Left ventricle myocardium superior (tissue), 1 donor: ENCODE measurements at places on chromosomes 12 and 14.

GRCh38 chr12:8584004-8584403, 28.7 kb downstream of the AICDA start:
- no peak for DNase-seq

DNA sequence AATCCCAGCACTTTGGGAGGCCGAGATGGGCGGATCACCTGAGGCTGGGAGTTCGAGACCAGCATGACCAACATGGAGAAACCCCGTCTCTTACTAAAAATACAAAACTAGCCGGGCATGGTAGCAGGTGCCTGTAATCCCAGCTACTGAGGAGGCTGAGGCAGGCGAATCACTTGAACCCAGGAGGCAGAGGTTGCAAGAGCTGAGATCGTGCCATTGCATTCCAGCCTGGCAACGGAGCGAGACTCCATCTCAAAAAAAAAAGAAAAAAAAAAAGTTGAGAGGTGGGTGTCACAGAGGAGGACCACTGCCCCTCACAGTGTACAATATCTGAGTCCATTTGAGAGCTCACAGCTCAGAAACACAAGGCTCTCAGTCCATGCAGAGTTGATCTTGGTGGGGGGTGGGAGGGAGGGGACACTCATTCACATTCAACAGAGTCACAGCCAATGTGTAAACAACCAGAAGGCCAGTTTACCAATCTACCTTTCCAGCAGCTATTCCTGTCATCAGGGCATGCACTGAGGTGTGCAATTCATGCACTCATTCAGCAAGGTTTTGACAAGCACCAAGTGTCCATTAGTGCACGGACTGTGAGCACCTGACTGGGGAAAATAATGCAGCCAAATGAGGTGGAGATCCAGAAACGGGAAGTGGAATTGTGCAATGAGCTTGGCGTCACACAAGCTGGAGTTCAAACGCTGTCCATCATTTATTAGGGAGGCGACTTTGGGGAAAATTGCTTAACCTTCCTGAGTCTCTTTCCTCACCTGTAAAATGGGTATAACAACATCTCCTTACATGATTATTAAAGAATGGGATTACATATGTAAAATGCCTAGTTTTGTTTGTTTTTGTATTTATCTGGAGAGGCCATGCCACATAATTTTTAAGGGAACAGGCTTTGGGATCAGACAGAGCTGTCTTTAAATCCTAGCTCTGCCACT, 4.4 kb upstream of the EIF5 start:
- DNase-seq = no peak

DNA sequence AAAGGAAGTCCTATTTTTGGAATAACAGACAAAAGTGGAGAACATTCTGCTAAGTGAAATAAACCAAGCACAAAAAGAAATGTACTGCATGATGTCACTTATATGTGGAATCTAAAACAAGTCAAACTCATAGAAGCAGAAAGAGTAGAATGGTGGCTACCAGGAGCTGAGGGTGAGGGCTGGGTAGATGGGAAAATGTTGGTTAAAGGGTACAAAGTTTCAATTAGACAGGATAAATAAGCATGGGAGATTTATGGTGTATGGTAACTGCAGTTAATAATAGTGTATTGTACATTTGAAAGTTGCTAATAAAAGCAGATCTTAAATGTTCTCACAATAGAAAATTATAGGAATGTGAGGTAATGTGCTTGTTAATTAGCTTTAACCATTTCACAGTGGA, 12.8 kb downstream of the LUM start:
- no peak for DNase-seq

- peak; percentile 35 for DNase-seq
Observed at GRCh38 chr12:45310627-45310968, 94.7 kb downstream of the ANO6 start.
